ENCODE measurements at places on chromosomes 6 and 20.
A peak's percentile ranks its signal among the peaks of the same experiment; 100 is the strongest.

DNA sequence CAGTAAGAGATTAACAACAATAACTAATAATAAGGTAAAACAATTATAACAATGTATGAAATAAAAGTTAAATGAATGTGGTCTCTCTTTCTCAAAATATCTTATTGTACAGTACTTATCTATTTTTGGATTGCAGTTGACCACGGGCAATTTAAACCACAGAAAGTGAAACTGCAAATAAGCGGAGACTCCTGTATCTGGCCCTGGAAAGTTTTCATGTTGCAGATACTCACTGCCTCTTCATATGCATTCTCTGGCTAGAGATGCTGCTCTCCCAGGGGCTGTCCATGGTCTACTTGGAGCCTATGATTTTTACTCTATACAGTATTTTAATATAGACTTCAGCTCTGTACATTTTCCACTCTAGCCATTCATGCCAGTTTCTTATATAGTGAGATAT lies 230.8 kb downstream of the FUT9 start:
- no peak for DNase-seq

GRCh38 chr6:129153257-129153656 lies 270.3 kb downstream of the LAMA2 start:
- no peak for DNase-seq

DNA sequence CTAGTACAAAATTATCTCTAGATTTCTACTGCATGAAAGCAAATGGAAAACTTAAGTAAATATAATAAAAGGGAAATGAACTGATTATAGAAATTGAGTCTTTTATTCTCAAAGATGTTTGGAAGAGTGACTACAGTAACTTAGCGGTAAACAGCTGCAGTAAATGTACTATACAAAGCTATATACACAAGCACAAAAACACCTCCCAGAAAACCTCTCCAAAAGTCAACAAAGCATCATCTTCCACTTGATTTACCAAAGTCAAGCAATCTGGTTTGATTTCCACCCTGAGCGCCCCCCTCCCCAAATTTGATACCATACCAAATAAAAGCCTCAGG lies 142.1 kb upstream of the SHLD1 start:
- no peak for DNase-seq

- no peak for DNase-seq
Observed at GRCh38 chr20:62320581-62321354, 18.0 kb downstream of the ADRM1 start.

GRCh38 chr20:33411242-33411641 lies 9.9 kb upstream of the CDK5RAP1 start:
- no peak for DNase-seq

- no peak for DNase-seq
Observed at GRCh38 chr20:2891343-2891742, 18.1 kb downstream of the PTPRA start.

- no peak for DNase-seq
Observed at GRCh38 chr6:90610301-90610750, 23.5 kb upstream of the MAP3K7 start.

DNA sequence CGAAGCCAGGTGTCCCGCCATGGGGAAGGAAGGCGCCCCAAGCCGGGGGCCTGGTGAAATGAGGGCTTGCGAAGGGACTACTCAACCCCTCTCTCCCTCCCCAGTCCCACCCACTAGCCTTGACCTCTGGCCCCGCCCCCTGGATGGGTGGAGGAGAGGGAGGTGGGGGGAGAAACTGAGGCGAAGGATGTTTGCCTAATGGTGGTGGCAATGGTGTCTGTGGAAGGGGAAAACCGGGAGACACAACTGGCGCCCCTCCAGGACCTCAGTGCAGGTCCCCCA lies at the start of gene POU5F1:
Gene POU5F1, minus strand, starts transcription at position 83 of the 282 bp plus-strand sequence. Its CDS starts 62 bp downstream, at position 21.
- no peak for DNase-seq

GRCh38 chr6:157806856-157807215 lies 16.2 kb upstream of the SNX9 start:
- no peak for DNase-seq

- DNase-seq: no peak
Observed at GRCh38 chr6:50380406-50381098, 330.8 kb upstream of the DEFB112 start.

DNA sequence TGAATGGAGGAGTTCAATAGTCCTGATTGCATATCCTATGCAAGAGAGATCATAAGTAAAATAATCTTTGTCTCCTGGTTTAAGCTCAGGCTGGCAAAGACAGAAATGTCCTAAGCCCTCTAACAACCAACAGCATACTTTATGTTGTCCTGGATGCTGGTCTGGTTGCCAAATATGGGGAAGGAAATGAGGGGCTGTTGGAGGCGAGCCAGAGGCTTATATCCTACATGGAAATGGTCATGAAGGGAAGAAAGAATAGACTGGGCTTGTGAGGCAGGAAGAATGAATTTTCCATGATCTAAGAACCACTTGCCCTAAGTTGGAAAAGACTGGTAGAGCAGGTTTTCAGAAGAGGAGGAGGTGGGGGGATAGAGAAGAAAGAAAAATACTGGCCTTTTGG lies 237.1 kb downstream of the SMOC2 start:
- DNase-seq: no peak

GRCh38 chr6:7933794-7934193 lies 23.2 kb upstream of the TXNDC5 start:
- no peak for DNase-seq

DNA sequence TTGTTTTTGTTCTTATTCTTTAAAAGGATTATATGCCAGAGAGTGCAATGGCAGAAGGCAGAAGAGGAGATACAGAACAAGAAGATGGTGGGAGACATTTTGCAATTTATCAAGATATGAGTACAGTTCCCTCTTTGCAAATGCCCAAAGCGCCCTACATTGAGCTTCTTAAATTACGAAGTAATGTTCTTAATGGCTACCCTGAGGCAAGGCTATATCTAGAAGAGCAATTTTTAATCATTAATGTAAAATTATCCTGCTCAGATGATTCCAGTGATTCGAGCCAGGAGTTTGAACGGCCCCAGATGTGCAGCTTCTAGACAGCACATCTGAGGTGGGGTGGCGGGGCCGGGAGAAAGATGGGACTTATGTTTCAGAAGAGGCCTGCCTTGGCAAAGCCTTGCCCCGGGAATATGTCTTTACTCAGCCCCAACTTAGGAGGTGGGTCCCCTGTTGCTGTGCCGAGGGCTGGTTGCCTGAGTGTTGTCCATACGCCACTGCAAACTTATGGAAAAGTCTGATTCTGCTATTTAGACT lies 84.9 kb upstream of the MLN start:
- DNase-seq: no peak

GRCh38 chr6:10465629-10466499 lies 51.0 kb upstream of the TFAP2A start:
- DNase-seq: no peak

DNA sequence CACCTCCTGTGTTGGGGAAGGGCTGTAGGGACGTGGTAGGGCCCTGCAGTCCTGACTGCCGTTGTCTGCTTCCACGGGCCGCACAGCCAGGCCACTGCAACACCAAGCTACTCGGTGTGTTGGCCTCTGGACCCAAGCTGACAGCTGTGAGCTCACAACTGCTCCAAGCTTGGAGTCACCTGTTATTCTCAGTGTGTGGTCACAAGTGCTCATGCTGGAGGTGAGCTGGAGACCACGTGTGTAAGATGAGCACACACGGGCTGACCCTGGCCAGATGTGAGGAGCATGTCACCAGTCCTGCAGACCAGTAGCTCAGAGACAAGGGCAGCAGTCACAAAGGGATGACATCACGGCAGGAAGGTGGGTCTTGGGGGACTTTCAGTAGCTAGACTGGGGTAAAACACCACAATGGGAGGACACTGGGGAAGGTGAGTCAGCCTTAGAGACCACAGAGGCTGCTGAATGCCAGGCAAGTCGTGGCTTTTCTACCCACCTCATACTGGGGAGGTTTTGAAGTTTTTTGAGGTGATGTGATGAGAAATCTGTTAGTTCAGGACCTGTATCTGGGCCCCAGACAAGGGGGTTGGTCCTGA lies 87.3 kb downstream of the FAM120B start:
- DNase-seq: no peak

DNA sequence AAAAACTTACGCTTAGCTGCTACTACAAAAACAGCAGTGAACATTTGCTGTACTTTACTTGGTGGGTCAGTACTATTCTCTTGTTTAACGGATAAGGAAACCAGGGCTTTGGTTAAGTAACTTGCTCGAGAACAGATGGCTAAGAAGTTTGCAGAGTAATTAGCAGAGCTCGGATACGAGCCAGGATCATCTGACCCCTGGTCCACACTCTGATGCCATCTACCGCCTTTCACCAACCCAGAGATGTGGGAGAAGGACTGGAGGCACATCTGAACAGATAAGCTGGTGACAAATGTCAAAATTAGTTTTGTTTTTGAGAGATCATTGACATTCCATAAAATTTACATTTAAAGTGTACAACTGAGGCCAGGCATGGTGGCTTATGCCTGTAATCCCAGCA lies 18.9 kb upstream of the RPL7L1 start:
- DNase-seq: no peak

DNA sequence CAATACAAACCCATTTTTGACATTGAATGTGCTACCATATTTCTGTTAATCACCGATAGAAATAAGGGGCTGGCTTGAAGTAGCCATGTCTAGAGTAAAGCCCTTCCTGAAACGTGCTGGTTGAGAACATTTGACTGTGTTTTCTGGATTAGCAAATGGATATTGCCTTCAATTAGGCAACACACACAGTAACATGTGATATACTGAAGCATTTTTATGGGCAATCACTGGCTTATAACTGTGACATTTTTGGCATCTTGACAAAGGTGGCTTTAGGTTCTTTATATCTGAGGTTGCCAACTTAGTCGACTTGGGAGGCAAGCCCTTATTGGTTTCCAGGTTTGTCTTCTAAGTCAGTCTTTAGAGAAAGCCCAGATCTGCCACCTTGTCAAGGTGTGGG lies 292.9 kb downstream of the BTBD3 start:
- no peak for DNase-seq

GRCh38 chr6:455835-456234 lies 64.3 kb downstream of the IRF4 start:
- no peak for DNase-seq

DNA sequence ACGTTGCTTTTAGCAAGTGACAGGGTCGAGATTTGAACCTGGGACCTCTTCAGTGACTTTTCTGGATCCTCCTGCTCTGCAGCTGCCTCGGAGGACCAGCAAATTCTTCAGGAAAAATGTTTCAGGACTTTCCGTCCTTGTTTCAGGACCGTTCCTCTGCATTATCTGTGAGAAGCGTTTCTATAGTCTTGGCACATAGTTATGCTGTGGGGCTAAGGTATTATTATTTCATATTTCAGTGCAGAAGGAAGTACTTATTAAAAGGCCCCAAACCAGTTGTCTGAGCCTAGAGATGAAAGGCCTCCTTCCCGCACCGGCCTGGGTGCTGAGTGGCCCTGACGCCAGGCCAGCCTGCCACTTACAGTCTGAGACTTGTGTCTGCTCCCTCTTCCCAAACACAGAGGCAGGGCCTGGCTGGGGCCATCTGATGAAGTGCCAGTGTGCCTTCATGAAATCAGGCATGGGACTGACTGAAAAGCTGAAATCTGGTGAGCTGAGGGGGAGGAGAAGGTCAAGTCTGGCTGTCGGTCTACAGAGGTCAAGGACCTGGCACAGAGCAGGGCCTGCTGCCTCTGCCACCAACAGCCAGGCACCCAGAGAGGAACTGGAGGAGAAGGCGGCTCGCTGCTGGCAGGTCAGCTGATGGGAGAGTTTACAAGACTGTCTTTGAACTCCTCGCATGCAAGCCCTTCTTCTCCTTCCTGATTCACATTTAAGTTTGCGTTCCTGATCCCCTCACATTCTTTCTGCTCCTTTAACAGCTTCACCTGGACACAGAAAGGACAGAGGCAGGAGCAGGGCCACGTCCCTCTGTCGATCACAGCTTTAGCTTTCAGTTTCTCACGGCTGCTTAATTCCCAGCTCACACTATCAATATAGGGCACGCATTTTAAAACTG lies 8.9 kb upstream of the QKI start:
- peak; percentile 14 for DNase-seq

GRCh38 chr20:64205611-64206026 lies 41.4 kb downstream of the MYT1 start:
- no peak for DNase-seq

- DNase-seq: no peak
Observed at GRCh38 chr6:142331601-142332000, 29.8 kb downstream of the ADGRG6 start.

GRCh38 chr6:158611039-158611438 lies 33.5 kb downstream of the DYNLT1 start:
- DNase-seq: no peak

GRCh38 chr20:860891-861290 lies 27.4 kb downstream of the FAM110A start:
- no peak for DNase-seq

- no peak for DNase-seq
Observed at GRCh38 chr20:1815502-1816085, 79.6 kb upstream of the SIRPA start.

DNA sequence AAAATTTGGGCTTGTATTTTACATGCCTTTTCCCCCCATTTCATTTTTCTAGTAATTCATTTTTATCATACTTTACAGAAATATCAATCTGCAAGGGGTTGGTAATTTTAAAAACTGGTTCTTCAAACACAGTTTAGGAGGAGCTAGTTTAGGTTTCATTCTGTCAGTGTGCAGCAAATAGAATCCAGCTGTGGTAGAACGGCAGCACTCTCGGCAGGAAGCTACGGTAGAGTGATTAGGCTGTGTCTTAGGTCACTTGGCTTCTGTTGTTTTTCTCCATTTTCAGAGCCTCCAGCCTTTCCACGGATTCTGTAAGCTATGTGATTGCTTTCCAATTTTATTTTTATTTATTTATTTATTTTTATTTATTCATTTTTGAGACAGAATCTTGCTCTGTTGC lies 32.7 kb downstream of the TLDC2 start:
- no peak for DNase-seq

DNA sequence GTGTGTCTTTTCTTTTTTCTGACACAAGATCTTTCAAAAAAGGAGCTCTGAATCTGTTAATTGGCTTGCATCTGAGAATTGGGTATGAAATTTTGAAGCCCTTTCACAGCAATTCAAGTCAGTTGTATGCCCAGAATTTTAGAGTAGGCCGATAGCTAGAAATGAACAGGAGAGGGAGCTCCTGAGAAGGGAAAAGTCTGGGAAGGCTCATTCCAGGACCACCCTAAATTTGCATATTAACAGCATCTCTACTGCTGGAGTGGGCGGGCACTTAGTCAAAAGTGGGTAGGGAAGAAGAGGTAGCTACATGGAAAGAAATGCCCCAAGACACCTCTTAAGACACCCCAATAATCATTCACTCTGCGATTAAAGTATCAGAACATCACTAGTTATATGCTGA lies 928.3 kb downstream of the TBC1D32 start:
- no peak for DNase-seq

GRCh38 chr6:149079911-149080491 lies 237.5 kb upstream of the TAB2 start:
- no peak for DNase-seq

GRCh38 chr6:56852260-56853010 lies 102.5 kb upstream of the BEND6 start:
- no peak for DNase-seq

DNA sequence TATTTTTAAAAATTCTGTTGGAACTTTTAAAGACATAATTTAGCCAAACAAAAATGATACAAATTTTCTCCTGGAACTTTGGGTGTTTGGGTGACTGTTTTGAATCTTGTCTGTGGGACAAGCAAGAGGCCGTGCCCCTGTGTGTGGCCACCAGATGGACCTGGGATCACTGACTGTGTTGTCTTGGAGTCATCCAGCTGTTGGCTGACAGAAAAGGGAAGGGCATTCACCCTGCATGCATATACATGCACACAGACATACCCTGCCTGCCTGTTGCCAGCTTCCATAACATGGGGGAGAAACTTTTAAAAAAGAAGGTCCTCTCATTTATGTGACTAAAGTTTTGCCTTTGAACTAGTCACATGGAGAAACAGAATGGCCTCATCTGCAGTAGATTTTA lies 72.7 kb downstream of the BLOC1S5 start:
- no peak for DNase-seq

- no peak for DNase-seq
Observed at GRCh38 chr6:131652472-131652871, 15.4 kb downstream of the ENPP3 start.

Data from activated naive CD4-positive, alpha-beta T cell treated with Interleukin-2 at 50 U/mL for 16 hours (primary cell).